Omental fat pad (tissue), 4 donors: ENCODE measurements at places on chromosomes 7 and 10. TPM values are rescaled to one million over a fixed set of nuclear protein-coding genes. Genes with fewer than 3 reads are reported as not detected.

GRCh38 chr7:112157072-112157471 lies 49.1 kb downstream of the DOCK4 start:
- DNase-seq, result no peak

- no peak for DNase-seq
Observed at GRCh38 chr10:91969297-91969696, 45.7 kb downstream of the BTAF1 start.

DNA sequence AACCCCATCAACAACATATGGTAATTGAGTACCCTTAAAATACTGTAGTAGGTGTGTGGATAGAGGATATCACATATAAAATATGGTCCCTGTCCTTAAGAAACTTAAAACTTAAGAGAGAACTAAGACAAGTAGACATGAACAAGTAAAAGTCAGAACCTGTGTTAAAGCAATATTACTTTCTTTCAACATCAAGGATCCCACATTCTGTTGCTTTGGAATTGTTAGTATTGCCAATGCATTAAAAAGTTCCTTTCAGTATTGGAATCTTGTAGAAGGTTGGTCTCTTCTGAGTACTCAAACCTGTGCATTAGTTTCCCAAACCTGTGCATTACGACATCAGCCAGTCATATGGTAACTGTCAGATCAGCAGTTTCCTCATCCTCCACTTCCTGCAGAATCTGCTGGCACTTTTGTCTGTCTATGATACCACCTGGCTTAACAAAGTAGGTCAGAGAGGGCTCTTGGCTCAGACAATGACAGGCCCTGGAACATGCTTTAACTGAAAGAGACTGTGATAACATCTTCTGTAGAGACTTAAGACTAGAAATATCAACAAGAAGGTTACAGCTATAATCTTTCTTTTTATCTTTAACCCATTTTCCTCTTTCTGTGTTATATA lies 56.5 kb downstream of the CCDC71L start:
- DNase-seq, result no peak

GRCh38 chr10:24953675-24954074 lies 1.3 kb upstream of the PRTFDC1 start:
- DNase-seq, result no peak

DNA sequence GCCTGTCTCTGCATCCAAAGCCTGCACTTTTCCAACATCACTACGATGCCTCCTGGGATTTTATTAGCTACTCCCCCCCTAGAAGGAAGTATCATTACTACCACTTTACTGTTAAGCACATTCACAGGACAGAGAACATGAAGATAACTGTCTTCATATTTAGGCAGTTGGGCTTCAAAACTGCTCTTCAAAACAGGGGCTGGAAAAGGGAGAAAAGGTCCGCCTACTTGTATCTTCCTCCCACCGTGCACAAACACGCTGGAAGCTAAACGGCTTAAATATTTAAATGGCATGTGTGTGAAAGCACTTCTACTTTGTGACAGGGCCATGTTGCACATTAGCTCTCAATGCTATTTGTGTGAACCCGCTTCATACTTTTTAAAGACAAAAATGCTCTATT lies 999 bp downstream of the ITIH5 start:
- DNase-seq, result no peak

GRCh38 chr10:93261961-93262610 lies 188.4 kb downstream of the CYP26A1 start:
- DNase-seq, result no peak

DNA sequence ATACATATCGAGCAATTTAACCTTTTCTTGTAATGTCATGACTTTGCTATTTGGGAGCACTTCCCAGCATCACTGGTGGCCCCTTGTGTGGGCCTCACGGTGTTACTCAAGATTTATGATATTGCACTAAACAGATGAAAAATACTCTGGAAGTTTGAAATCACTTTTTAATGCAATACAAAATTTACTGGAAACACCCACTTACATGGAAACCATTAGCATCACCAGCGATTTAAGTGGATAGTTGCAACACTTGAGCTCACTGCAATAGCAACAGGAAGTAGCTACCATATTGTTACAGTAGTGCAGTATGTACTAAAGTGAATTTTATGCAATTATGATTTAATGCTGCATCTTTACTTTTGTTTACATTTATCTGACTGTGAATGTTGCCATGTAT lies 184.4 kb downstream of the MDFIC start:
- DNase-seq, result no peak

DNA sequence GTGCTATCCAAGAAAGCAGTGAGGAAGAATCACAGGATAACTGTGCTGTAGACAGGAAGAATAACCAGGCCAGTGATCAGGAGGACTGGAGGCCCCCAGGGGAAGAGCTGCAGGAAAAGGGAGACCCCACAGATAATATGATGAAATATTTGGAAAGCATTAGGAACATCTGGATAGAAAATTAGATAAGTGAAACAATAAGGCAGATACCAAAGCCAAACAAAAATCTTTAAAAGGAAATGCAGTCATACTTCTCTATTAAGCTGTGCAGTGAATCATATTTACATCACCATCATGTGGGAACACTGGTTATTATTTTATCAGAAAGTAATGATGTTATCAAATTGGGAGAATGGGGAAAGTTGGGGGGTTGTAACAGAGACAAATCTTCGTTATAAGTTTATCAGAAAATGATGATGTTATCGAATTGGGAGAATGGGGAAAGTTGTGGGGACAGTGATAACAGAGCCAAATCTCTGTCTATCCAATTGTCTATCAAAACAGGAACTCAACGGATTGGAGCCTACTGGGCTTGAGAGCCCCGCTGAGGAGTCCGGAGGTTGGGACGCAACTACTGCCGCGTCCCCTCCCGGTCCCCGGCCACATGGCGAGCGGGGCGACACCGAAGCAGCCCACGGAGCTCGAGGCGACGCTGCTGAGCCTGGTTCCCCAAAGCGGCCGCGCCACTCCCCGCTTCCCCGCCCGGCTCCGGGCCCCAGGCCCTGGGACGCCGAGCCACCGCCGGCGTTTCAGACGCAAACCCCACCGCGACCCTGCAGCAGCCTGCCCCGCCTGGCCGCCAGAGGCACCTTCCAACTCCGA lies 14.0 kb upstream of the RALA start:
- DNase-seq, result no peak

- DNase-seq, result no peak
Observed at GRCh38 chr7:17159500-17160037, 138.9 kb upstream of the AHR start.

DNA sequence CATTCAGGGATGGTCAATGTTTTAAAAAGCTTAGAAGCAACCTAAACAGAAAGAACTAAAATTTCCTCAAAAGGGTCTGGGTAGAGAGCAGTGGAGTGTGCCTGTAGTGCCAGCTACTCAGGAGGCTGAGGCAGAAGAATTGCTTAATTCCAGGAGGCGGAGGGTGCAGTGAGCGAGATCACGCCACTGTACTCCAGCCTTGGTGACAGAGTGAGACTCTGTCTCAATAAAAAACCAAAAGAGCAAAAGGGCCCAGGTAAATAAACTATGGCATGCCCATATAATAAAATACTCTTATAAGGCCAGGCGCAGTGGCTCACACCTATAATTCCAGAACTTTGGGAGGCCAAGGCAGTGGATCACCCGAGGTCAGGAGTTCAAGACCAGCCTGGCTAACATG lies 93.0 kb downstream of the DNMBP start:
- no peak for DNase-seq

DNA sequence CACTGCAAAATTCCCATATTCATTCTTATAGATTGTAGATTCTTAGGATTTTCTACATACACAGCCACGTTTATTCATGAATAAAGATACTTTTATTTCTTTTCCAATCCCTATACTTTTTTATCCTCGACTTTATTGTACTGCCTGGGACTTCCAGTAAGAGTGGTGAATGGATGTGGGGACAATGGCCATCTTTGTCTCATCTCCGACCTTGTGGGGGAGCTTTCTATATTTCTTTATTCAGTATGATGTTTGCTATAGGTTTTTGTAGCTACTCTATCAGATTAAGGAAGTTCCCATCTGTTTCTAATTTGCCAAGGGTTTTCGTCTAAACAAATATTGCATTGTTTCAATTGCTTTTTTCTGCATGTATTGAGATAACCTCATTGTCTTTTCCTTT lies 184.3 kb downstream of the FOXP2 start:
- DNase-seq, result no peak

DNA sequence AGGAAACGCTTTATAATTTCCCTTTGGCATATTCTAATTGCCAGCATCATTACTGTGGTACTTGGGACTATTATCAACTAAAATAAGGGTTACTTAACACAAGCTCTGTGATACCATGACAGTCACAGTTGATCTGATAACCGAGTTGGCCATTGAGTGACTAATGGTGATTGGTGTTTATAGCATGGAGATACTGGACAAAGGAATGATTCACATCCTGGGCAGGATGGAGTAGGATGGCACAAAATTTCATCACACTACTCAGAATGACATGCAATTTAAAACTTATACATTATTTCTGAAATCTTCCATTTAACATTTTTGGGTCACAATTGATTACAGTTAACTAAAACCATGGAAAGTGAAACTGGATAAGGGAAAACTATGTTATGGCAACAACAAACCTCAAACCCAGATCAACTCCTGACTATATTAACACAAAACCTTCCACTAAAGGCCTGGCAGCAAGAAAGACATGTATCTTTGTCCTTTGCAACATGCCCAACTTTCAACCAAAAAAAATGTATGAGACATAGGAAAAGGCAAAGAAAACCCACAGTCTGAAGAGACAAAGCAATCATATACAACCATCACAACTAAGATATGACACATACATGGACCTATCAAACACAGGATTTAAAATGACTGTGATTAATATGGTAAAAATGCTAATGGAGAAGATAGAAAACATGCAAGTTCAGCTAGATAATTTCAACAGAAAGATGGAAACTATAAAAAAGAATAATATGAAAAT lies 208.5 kb upstream of the NRP1 start:
- no peak for DNase-seq

GRCh38 chr7:115722302-115722977 lies 308.1 kb downstream of the TFEC start:
- DNase-seq, result no peak

DNA sequence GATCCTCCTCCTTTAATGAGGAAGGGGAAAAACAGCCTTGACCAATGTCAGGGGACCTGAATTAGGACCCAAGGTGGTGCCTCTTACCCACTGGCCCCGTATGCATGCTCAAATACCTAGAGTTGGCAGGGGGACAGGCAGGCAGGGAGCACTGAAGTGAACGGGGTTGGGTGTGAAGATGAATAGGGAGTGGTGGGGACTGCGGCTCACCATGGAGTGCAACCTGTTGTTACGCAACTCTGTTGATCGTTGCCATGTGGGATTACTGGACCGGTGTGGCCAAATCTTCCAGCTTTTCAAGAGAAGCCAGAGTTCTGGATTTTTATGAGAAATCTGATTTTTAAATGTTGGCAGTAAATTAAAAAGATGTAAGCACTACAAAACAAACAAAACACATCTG lies 48.1 kb downstream of the TLL2 start:
- DNase-seq, result no peak

DNA sequence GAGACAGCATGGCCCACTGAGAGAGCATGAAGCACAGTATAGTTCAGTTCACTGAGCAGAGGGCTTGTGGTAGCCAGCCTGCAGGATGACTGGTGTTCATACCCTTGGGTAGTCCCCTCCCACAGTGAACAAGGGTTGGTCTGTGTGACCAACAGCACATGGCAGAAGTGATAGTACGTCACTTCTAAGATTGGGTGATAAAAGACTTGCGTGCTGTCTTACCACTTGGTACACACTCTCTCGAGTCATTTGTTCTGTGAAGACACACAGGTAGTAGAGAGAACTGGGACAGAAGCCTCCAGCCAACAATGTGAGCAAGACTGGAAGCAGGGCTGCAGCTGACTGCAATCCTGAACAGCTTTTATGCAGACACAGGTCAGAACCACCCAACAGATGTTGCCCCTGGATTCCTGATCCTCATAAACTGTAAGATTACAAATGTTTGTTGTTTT lies 14.6 kb downstream of the EPC1 start:
- DNase-seq, result no peak

DNA sequence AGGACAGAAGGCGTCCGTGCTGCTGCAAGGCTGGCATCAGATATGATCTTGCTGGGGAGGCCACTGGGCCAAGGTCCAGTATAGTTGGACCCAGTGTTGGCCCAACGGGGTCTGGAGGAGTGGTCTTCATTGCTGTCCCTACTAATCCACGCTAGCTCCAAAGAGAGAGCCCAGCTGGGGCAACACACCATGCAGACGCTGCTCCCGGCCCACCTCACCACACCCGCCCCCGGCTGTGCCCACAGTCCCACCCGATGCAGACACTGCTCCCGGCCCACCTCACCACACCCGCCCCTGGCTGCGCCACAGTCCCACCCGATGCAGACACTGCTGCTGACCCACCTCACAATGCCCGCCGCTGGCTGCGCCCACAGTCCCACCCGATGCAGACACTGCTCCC lies 121.5 kb downstream of the VIPR2 start:
- no peak for DNase-seq

DNA sequence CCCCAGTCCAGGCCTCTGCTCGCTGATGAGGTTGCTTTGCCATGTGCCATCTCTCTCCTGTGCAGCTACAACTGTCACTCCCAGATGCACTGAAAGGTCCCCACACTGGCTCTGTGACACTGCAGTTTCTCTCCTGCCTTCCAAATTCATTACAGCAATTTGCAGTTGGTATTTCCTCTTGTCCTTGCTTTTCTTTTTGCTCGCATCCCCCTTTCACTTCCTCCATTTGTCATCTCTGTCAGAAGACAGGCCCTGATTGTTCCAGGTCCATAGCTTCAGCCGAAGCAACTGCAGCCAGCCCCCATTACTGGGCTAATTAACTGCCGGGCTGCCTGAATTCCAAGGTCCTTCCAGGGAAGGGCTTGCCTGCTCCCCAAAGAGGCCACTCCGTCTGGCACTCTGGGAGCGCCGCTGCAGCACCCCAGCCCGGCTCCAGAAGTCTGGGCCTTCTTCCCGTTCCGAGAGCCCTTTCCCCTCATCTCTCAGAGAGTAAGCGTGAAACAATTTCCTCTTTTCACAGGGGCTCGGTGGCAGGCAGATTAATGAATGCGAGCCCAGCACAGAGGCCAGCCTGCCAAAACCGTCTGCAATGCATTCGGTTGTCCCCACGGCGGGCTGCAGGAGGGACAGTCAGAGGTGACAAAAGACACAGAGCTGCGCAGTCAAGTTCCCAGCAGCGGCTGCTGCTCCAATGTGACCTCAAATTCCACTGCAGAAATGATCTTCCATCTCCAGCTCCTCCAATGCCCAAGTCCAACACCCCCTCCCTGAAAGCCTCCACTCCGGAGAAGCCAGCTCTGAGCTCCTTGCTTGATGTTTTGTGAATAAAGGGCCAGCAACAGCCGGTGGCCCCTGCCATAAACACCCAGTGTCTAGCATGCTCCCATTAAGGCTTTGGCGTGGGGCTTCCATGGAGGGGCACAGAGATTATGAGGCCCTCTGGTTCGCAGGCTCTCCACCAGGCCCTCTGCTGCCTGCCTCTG lies 279.4 kb upstream of the HABP2 start:
- no peak for DNase-seq

The FAM24B gene
- total RNA-seq, result 1.0 TPM

The LGI1 gene
- total RNA-seq, result not detected

The LIPK gene
- not detected for total RNA-seq

The HTR5A gene
- total RNA-seq, result not detected

The RBM48 gene
- total RNA-seq, result 11.9 TPM

The RAPGEF5 gene
- 79.3 TPM for total RNA-seq
